ENCODE measurements at places on chromosomes 5 and 9. TPM values are rescaled to one million over a fixed set of nuclear protein-coding genes. Genes with fewer than 3 reads are reported as not detected.
A peak's percentile ranks its signal among the peaks of the same experiment; 100 is the strongest.

The ZNF483 gene
- total RNA-seq: 21.2 TPM

DNA sequence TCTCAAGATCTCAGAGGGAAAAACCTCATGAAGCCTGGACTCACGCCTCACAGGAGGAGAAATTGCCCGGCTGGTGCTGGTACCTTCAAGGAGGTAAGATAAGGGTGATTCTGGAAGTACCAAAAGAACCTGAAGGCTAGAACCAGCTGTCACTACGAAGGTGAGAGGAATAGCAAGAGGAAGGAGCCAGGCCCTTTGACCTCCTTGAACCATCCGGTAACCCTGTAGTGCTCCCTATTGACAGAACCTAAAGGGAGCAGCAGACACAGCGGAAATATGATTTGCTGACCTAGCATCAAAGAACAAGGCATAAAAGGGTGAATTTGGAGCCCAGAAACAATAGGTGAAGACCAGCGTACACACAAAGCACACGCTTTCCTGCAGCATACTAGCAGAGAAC is 92.2 kb downstream of the DOCK8 start:
- H3K36me3 ChIP-seq: peaks cover 6% of the 10 kb centered on the region
- DNase-seq: peak; percentile 22
- H3K4me3 ChIP-seq: no peak overlapping the region
- H3K27me3 ChIP-seq: no peaks in the 10 kb centered on the region
- peak overlapping the region; percentile 53 for H3K27ac ChIP-seq
- H3K4me1 ChIP-seq: peaks cover 10% of the 10 kb centered on the region

DNA sequence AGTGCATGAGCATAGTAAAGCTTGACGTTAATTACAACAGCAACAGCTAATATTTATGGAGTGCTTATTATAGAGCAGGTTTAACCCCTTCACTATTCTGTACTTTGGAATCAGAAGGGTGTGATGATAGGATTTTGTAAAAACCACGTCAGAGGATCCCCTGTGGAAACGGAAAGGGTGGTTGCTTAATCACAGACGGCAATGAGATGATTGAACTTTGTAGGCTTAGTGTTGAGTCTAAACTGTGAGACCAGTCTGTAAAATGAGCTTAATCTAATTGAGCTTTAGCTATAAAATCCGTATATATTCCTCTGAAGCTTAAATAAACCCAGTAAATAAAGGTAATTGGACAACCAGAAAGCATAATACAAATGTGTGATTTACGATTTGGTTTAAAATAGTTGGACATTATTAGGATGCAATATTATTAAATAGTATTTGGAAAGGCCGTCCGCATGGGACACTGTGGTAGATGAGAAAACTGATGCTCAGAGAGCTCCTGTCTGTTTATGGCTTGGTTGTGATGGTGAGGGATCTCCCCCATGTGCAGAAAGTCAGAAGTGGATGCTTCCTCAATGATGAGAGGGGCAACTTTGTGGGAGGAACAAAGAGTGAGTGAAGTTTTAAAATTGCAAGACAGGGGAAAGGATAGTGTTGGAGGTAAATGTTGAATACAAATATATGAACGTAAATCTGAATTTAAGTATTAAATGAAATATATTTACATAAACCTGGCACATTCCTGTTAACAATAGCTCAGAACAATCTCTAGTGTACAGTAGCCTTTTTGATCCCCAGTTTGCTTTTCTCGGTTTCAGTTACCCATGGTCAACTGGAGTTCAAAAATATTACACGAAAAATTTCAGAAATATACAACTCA is 23.4 kb upstream of the SCGB3A2 start:
- DNase-seq: no peak
- no peak overlapping the region for H3K27ac ChIP-seq
- peaks cover 4% of the 10 kb centered on the region for H3K4me1 ChIP-seq

The SPATA9 gene
- not detected for total RNA-seq

DNA sequence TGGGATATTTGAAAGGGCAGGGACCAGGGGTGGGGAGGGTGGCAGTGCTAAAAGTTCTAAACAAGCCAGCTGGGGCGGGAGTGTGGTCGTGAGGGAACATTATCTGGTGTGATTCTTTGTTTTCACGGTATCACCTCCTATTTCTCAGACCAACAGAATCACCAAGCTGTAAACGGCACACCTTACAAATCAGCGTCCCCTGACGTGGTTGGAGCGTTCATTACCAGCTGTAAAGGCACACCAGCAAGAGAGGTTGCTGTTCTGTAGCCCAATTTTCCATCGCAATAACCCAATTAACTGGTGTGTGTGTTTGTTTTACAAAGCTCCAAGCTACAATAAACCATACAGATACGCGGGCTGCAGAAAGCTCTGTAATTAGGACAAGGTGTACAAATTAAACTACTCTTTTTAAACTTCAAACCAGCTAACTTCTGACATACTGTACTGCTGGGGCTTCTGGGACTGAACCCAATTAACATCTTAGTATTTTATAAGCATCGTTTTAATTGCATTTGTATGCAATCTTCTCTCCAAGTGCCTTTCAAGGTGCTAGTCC is 303.6 kb upstream of the CLINT1 start:
- H3K4me1 ChIP-seq: no peaks in the 10 kb centered on the region
- H3K4me3 ChIP-seq: no peak overlapping the region
- H3K27me3 ChIP-seq: peaks cover 35% of the 10 kb centered on the region
- no peak for DNase-seq
- H3K36me3 ChIP-seq: no peaks in the 10 kb centered on the region

DNA sequence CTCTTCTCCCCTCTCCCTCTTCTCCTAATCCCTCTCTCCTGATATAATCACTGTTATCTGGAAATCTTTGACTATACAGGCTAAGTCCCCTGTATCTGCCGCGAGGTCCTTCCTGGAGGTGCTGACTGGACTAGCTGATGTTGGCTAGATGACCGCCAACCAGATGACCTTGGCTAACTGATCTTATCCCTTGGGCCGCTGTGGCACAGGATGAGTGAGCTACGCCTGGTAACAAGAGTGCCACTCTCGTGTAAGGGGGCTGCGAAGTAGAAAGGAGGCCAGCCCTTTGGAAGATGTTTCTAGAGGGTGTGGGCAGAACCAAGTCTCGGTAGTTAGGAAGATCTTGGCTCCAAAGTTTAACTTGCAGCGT is 345 bp upstream of the PRRC1 start:
- H3K27ac ChIP-seq: peak overlapping the region; percentile 85
- H3K4me1 ChIP-seq: peaks cover 17% of the 10 kb centered on the region
- H3K4me3 ChIP-seq: peak overlapping the region; percentile 91
- DNase-seq: no peak

DNA sequence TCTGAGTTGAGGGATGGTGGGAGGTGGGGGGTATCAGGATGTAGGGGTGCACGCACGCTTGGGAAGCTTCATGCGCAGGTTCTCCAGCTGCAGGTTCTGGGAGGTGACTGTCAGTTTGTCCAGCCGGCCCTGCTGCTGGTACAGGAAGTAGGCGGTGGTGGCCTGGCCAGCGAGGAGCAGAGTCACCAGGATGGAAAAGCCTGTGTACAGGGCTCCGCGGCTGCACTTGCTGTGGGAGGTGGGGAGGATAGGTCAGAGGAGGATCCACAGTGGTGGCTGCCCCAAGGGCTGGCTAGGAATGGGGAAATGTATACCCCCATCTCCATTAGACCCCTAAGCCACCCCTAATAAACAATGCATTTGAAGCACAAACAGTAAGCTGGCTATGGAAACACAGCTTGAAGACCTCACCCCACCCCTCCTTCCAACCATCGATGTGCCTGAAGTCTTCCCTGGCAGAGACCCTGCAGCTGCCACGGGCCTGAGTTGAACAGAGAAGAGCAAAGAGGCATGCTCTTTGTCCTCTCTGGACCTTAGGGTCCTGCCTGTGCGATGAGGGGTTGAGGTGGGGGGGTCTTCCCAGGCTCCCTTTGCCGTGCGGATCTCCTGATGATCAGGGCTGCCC is 5.5 kb downstream of the CD74 start:
- H3K4me1 ChIP-seq: peaks cover 31% of the 10 kb centered on the region
- no peaks in the 10 kb centered on the region for H3K27me3 ChIP-seq
- H3K27ac ChIP-seq: peak overlapping the region; percentile 97
- no peak for DNase-seq
- peaks cover 6% of the 10 kb centered on the region for H3K36me3 ChIP-seq
- H3K4me3 ChIP-seq: peak overlapping the region; percentile 36

- no peak overlapping the region for H3K4me3 ChIP-seq
- peaks cover 2% of the 10 kb centered on the region for H3K36me3 ChIP-seq
- H3K4me1 ChIP-seq: peaks cover 5% of the 10 kb centered on the region
- H3K27me3 ChIP-seq: no peaks in the 10 kb centered on the region
- DNase-seq: no peak
Observed at GRCh38 chr9:111657051-111657450, 4.4 kb upstream of the GNG10 start.

The PCDHGB7 gene
- total RNA-seq: not detected

The PFN3 gene
- total RNA-seq: not detected

DNA sequence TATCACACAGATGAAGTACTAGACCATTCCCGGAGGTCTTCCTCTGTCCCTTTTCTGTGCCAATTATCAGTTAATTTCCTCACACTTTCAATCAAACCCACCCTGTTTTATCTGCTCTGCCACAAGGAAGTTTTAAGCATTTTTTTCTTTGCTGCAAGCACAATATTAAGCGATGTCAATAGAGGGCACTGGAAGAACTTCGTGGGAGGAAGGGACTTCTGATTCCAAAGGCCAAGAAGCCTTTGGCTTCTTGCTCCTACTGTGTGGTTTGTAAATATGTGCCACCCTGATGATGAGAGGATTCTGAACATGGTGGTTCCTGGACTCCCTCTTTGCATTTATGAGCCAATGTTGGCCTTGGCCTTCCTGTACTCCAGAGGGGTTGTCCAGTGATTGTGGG is 1712.5 kb upstream of the C9orf72 start:
- no peak overlapping the region for H3K4me3 ChIP-seq
- no peaks in the 10 kb centered on the region for H3K27me3 ChIP-seq
- no peak for DNase-seq
- H3K36me3 ChIP-seq: no peaks in the 10 kb centered on the region
- no peaks in the 10 kb centered on the region for H3K4me1 ChIP-seq

The TAS2R1 gene
- not detected for total RNA-seq

GRCh38 chr9:135769489-135770202 is 67.7 kb downstream of the KCNT1 start:
- H3K27ac ChIP-seq: no peak overlapping the region
- H3K4me1 ChIP-seq: peaks cover 6% of the 10 kb centered on the region
- peaks cover 5% of the 10 kb centered on the region for H3K36me3 ChIP-seq
- no peak overlapping the region for H3K4me3 ChIP-seq

The HSD17B4 gene
- total RNA-seq: 26.3 TPM

The FOXD1 gene
- not detected for total RNA-seq

The RABGAP1 gene
- 36.7 TPM for total RNA-seq

DNA sequence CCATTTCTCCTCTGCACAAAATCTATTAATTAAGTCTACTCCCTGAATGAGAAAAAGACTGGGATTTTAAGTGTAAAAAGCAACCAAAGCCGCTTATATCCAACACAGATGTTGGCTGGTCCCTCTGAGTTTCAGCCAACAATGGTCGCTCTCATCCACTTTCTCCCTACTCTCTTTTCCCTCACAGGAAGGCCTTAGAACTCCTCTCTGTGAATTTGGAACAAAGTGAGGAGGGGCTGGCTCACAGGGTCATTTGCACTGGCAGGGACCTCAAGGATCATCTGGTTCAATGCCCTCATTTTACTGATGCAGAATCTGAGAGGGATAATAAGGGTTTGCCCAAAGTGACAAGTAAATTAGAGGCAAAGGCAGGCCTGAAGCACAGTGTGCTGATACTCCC is 64.0 kb downstream of the DPYSL3 start:
- no peak overlapping the region for H3K27ac ChIP-seq
- no peak for DNase-seq
- no peaks in the 10 kb centered on the region for H3K36me3 ChIP-seq
- H3K27me3 ChIP-seq: peaks cover 41% of the 10 kb centered on the region
- H3K4me1 ChIP-seq: no peaks in the 10 kb centered on the region

GRCh38 chr9:3263698-3264097 is 262.1 kb downstream of the RFX3 start:
- no peak for DNase-seq
- H3K36me3 ChIP-seq: peaks cover 5% of the 10 kb centered on the region
- no peak overlapping the region for H3K27ac ChIP-seq
- no peaks in the 10 kb centered on the region for H3K27me3 ChIP-seq
- peaks cover 3% of the 10 kb centered on the region for H3K4me1 ChIP-seq
- no peak overlapping the region for H3K4me3 ChIP-seq

GRCh38 chr5:14385019-14385418 is 196.6 kb upstream of the OTULINL start:
- peaks cover 7% of the 10 kb centered on the region for H3K36me3 ChIP-seq
- H3K27ac ChIP-seq: no peak overlapping the region
- H3K27me3 ChIP-seq: peaks cover 31% of the 10 kb centered on the region
- no peaks in the 10 kb centered on the region for H3K4me1 ChIP-seq
- H3K4me3 ChIP-seq: no peak overlapping the region

The ABCA1 gene
- 18.9 TPM for total RNA-seq

DNA sequence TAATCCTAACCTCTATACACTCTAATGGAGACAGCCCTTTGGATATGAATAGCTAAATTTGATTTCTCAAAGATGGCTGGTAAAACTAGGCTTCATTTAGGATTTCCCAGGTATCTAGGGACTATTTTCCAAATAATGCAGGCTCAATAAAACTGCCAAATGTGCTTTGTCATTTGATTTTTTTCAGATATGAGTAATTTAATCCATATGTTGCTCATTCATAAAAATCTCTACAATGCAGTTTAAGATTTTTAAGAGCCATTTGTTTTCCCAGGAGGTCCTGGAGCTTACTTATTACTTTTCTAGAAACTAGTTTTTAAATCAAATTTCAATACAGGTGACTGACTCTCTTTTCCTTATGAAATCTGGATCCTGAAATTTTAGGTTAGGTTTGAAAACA is 349.3 kb upstream of the SLC24A2 start:
- H3K36me3 ChIP-seq: peaks cover 3% of the 10 kb centered on the region
- no peaks in the 10 kb centered on the region for H3K27me3 ChIP-seq
- no peak for DNase-seq

The DPYSL3 gene
- not detected for total RNA-seq

The SHOC1 gene
- not detected for total RNA-seq

GRCh38 chr9:8278048-8278447 is 478.5 kb upstream of the DMAC1 start:
- H3K27ac ChIP-seq: no peak overlapping the region
- H3K4me1 ChIP-seq: no peaks in the 10 kb centered on the region
- no peak for DNase-seq
- H3K36me3 ChIP-seq: peaks cover 2% of the 10 kb centered on the region
- H3K4me3 ChIP-seq: no peak overlapping the region
